ENCODE measurements at places on chromosomes 5 and 9.

DNA sequence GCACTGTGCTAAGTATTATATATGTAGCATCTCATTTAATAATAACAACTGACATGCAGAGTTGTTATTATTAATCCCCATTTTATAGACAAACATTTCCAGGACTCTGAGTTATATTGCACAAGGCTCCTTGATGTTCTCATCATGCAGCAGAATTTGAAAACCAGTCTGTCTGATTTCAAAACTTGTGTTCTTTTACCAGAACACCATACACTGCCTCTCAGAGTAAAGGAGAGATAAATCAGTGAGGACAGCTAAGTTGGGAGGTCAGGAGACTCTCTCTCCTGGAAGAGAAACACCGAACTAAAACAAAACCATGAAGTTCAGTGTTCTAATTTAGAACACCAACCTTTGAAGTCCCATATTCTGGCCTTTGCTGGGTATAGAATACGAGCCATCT is 92.7 kb upstream of the TNC start:
- no peak for DNase-seq

DNA sequence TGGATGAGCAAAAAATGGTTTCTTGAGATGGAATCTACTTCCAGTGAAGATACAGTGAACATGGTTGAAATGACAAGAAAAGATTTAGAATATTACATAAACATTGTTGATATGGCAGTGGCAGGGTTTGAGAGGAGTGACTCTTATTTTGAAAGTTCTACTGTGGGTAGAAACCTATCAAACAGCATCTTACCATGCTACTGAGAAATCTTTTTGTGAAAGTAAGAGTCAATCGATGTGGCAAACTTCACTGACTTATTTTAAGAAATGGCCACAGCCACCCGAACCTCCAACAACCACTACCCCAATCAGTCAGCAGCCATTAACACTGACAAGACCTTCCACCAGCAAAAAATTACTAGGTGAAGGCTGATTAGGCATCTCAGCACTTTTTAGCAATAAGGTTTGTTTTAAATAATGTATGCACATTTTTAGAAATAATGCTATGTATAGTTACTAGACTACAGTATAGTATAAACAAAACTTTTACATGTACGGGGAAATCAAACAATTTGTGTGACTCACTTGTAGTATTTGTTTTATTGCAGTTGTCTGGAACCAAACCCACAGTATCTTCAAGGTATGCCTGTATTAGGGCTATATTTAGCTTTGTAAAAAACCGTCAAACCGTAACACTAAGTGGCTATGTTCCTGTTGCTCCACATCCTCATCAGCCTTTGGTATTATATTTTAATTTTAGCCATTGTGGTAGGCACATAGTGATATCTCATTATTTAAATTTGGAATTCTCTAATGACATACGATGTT is 30.6 kb upstream of the ADAMTS6 start:
- DNase-seq, result no peak

DNA sequence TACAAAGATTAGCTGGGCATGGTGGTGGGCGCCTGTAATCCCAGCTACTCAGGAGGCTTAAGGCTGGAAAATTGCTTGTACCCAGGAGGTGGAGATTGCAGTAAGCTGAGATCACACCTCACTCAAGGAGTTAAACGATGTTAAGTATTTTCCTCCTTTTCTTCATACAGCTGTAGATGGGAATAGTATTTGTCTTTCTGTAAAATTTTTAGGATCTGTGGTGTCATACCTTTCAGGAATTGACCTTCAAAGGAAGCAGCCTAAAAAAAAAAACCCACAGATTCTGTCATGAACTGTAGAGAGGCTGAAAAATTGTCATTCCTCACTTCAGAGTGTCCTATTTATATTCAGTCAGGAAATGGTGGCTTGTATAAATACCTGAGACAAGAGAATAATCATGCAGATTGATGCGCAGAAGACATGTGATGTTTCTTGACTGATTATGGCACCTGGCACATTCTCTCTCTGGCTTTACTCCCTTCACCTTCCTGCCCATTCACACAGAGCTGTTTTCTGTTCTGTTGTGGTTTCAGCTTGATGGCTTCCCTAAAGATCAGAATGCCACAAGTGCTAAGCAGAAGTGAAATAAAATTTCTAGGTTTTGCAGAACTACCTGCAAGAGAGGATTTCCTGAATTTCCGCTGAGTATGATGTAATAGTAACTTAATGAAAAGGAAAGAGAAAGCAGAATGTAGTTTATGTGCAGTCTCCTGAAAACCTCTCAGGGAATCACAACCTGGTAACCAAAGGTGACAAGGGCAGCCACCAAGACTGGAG is 3.8 kb downstream of the IFNA1 start:
- DNase-seq, result no peak

GRCh38 chr9:76290555-76290954 is 103.7 kb downstream of the RFK start:
- no peak for DNase-seq

DNA sequence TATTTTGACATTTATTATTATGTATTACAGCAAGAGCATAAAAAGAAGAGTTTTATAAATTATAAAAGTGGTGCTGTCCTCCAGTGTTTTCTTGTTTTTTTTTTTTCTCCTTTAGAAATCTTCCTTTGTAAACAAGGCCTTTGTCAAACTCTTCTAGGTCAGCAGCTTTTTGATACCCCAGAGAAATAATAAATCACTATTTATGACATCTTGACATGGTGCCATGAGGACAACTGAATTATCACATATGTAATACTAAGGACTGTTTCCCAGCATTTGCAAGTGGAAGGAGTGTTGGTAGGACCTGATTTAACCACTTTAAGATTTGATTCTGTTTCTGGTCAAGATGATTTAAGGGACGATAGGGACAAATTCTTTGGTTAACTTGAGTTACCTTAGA is 4.6 kb downstream of the SMARCA2 start:
- no peak for DNase-seq

DNA sequence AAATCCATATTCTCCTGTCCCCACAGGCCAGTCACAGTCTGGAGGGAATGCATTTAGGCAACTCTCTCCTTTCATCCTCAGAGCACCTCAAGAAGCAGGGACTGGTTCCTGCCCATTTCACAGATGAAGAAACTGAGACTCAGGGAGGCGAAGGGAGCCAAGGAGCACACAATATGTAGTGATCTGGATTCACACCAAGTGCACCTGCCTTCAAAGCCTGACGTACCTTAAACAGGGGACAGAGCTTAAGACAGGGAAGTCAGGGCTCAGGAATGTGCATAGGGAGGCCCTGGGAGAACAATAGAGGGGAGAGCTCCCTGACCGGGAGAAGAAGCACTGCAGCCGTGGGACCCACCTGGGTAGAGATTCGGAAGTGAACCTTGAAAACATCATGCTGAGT is 83.0 kb downstream of the GABBR2 start:
- DNase-seq, result no peak

- DNase-seq, result no peak
Observed at GRCh38 chr9:34589636-34590380, at the start of gene CNTFR. CNTFR (minus strand) TSS chr9:34589724; CDS start chr9:34568981, 20,743 bp downstream.

GRCh38 chr5:1096838-1097237 is 15.0 kb downstream of the SLC12A7 start:
- no peak for DNase-seq

- no peak for DNase-seq
Observed at GRCh38 chr5:83688281-83688680, 32.4 kb downstream of the HAPLN1 start.

DNA sequence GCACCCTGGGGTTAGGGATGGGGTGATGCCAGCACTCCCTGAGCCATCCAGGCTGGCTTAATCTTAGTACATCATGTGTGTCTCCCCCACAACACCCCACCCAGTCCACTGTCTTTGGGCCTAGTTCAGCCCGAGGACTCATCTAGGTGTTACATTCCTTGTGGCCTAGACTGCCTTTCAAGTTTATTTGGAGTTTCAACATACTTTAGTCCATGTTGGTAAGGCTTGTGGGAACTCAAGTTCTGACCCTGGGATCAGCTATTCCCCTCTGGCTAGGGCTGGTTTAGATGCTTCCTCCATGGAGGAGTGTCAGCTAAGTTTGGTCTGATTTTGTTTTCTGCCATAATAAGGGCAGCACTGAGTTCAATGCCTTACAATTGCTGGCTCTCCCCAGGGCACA is 302.4 kb downstream of the SMARCA2 start:
- DNase-seq, result no peak

DNA sequence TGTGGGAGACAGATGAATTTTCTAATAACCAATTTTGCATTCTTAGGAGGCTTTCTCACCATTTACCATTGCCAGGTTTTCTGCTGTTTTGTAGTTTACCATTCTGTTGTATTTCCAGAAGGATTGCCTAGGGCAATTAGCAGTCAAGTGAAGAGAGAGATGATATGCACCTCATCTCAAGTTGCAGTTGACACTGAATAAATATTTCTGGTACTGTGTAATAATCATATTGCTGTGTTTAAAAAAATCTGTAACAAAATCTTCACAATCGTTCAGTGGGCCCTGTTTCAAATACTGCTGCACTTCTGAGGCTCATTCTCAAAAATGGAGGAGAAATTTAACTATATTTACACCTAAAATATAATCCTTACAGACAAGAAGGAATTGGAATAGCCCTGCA is 706.1 kb upstream of the PTPRD start:
- DNase-seq, result no peak

GRCh38 chr9:29514336-29514735 is 1941.1 kb upstream of the C9orf72 start:
- DNase-seq, result no peak

DNA sequence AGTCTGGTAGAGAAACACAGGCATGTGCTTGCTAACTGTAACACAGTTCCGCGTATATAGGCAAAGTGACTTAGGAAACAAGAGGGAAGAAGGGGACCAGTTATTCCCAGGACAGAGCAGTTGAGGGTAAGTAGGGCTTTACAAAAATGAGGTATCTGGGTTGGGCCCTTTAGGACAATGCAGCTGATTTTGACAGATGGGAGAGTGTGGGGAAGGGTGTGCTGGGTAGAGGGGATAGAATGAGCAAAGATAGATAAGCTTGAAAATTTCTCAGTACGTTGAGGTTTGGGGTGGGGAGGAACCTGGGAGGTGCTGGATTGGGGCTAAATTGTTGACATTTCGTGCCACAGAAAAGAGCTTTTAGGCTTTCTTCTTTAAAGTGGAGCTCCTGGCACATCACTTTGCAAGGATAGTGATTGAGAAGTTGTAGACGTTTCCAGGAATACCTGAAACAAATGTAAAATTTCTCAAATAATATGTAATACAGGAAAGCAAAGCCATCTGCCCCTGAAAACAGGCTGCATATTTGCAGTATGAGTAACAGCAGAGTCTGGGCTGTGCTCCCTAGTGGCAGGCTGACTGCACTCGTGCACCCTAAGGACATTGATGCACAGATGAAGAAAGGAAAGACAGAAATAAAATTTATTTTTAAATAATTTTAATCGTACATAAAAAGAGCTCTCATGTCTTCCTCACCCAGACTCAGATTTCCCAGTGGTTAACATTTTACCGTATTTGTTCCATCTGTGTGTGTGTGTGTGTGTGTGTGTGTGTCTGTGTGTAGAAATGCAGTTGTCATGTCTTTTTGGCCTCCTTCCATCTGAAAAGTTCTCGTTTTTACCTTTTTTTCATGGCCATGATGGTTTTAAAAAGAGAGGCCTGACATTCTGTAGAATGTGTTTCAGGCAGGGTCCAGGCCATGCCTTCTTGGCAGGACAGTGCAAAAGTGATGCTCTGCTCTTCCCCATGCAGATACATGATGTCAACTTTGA is 144.9 kb upstream of the DMRT1 start:
- no peak for DNase-seq

GRCh38 chr5:78601559-78602314 is 46.8 kb downstream of the LHFPL2 start:
- no peak for DNase-seq

DNA sequence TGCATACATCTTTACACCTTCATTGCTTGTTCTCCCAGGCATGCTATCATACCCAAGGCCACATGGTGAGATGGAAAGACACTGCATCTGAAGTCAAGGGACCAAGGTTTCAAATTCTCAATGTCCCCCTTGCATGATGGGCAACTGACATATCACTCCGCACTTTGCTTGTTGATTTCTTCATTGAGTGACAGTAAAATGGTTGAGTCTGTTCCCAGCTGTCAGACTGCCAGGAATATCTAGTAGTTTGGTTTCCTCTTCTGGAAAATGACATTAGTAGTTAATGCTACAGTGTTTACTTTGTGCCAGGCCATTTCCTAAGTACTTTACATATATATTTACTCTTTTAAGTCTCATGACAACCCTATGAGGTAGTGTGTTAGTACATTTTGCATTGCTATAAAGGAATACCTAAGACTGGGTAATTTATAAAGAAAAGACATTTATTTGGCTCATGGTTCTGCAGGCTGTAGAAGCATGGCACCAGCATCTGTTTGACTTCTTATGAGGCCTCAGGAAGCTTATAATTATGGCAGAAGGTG is 114.4 kb downstream of the PCSK1 start:
- DNase-seq, result no peak

GRCh38 chr9:95772320-95773052 is 103.0 kb upstream of the ERCC6L2 start:
- no peak for DNase-seq

GRCh38 chr9:106828070-106828469 is 34.9 kb upstream of the ZNF462 start:
- DNase-seq, result no peak

- no peak for DNase-seq
Observed at GRCh38 chr5:133041157-133041784, 10.5 kb upstream of the HSPA4 start.

- no peak for DNase-seq
Observed at GRCh38 chr9:89822996-89823395, 218.2 kb downstream of the GADD45G start.

- DNase-seq, result no peak
Observed at GRCh38 chr9:93222890-93223259, 38.9 kb downstream of the WNK2 start.

DNA sequence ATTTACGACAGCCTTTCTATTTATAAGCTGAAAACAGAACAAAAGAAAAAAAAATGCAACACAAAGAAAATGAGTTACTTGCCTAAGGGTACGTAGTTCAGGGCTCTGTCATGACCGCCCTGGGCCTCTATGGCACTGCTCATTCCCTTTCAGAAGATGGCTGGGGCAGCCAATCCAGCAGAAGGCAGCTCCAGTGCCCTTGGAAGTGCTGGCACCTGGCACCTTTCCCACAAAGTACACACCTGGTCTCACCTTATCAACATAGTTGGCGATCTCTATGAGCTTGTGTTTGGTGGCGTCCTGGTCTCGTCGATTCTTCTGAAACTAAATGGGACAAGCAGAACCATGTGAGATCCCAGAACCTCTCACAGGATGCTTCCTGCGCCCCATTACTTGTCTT is 53.2 kb downstream of the NIPAL4 start:
- DNase-seq, result no peak
